ENCODE measurements at places on chromosomes 13 and 19.

- no peak for DNase-seq
Observed at GRCh38 chr19:18156268-18156667, 3.3 kb downstream of the PIK3R2 start.

DNA sequence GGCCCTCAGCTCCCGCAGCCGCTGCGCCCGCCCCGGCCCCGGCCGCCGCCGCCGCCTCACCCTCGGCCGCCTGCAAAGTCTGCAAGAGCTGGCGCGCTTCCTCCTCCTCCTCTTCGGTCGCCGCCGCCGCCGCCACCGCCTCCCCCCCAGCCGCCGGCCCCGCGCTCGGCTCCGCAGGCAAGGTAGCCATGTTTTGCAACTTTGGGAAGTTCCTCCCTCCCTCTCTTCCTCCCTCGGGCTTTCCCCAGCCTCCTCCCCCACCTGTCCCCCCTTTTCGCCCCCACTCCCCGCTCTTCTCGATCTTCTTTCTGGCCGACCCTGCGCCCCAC is 433 bp downstream of the SIX5 start:
- no peak for DNase-seq

GRCh38 chr13:101026736-101027398 is 352.3 kb upstream of the TMTC4 start:
- no peak for DNase-seq

DNA sequence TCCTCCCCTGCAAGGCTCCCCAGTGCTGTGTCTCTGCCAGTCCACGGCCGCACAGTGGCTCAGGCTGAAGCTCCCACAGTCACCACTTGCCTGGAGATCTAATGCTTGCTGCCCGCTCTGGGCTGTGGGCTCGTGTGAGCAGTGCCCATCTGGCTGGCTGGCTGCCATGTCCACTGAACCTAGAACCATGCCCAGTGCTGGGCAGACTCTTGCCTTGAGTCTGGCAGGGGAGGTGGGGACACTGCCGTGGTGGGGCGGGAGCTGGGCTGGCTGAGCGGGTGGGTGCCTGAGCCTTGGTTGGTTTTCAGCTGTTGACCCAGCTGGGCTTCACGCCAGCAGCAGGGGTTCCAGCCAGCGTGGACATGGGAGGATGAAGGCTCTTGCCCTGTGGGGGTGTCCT is 52.3 kb downstream of the CRTC1 start:
- no peak for DNase-seq

- DNase-seq, result peak; percentile 44
Observed at GRCh38 chr19:9913237-9914000, 22.9 kb downstream of the OLFM2 start.

DNA sequence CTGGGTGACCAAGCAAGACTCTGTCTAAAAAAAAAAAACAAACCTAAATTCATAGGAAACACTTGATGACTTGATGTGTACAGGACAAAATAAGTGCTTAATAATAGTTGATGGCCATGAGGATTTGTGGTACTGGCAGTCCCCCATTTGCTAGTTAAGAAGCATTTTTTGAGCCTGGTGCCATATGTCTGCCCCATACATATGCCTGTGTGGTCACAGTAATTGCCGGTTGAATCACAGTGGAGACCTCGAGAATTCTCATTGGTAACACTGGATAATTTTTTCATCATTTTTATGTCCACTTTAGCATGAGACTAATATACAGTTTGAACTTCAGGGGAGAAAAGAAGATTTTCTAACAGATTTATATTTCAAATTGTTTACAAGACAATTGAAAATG is 79.2 kb downstream of the LRCH1 start:
- no peak for DNase-seq

DNA sequence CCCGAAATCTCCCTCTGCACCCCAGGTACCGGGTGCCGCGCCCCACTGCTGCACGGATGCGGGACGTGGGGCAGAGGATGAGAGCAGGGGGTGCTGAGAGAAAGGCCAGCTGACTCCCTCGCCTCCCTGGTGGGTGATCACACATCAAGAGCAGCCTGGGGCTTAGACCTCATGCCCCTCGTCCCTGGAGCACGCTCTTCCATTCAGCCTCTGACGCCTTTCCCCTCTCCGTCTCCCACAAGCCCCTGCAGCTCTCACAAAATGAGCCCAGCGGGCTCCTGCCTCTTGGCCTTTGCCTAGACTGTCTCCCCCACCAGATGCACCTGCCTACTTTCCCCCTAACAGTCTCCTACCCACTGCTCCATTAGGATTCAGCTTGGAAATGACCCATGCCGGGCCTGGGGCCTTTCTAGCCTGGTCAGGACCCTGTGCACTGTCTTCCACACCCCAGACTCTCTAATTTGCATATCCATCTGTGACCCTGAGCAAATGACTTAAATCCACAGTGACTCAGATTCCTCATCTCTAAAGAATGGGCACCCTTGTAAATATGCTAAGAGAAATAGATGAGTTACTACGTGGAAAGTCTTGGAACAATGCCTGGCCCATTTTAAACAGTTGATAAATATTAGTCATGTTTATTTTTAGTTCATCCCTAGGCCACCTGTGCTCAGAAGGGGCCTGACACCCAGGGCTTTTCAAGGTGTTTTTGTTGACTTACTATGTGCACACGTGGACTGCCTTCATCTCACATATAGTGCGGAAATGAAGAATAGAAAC is 582 bp upstream of the PTPRH start:
- no peak for DNase-seq

DNA sequence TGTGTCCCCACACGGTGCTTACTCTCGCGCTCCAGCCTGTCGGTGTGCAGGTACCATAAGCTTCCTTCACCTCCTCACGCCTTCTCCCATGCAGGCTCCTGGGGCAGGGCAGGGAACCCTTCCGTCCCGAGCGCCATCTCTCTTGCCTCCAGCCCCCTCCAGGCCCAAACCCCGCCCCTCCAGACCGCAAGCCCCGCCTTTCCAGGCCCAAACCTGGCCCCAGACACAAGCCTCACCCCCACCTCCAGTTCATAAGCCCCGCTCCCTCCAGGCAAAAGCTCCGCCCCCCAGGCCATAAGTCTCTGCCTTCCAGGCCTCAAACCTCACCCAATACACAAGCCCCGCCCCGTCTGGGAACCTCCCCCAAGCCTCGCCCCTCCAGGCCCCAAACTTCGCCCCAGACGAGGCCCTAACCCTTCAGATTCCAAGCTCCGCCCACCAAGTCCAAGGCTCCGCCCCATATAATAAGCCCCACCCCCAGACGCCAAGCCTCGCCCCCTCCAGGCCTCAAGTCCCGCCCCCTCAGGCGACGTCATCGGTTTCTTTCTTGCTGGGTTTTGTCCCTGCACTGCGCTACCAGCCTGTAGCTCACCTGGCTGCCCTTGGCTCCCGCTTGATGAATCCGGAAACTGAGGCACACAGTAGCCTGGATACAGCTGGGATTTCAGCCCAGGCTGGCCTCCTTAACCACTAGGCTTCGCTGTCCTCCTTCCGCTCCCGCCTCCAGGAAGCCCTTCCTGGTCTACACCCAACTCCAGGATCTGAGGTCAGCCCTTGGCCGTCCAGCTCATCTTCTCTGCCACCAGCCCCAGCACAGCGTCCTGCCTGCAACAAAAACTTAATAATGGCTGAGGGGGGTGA is 16.1 kb downstream of the MKNK2 start:
- peak; percentile 73 for DNase-seq

Data from activated naive CD8-positive, alpha-beta T cell treated with anti-CD3 and anti-CD28 coated beads, Interleukin-2, amount 10 ng/mL, durations not matched to agents 7 days and 5 days (primary cell).